ENCODE measurements at places on chromosomes 2 and 18.

DNA sequence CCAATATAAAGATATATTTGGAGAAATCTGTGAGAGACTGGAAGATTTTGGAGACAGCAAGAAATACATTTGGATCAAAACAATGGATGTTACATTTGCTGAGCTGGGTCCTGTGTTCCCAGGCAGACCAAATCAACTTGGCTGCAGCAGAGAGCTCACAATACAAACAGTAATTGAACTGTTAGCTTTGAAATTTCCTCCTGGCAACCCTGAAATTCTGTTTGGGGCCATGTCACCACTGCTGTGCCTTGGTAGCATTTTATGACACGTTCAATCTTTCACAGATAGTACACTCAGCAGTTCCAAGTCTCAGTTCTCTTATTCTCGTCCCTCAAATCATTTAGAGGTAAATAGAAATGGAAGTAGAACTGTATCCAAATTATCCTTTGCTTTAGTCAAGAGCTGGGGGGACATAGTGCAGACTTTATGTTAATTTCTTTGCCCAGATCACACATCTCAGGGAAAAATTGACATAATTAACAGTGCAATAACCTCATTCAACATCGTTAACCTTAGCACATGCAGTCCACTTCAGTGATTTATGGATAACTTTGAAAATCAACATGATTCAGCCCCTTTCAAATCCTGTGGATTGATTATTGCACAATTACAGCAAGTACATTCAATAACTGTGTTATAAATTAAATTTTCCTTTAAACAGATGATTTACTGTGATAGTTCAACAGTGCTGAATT lies 277.4 kb upstream of the MC4R start:
- DNase-seq, result no peak

GRCh38 chr2:88824951-88825350 lies 133.5 kb downstream of the RPIA start:
- DNase-seq, result no peak

DNA sequence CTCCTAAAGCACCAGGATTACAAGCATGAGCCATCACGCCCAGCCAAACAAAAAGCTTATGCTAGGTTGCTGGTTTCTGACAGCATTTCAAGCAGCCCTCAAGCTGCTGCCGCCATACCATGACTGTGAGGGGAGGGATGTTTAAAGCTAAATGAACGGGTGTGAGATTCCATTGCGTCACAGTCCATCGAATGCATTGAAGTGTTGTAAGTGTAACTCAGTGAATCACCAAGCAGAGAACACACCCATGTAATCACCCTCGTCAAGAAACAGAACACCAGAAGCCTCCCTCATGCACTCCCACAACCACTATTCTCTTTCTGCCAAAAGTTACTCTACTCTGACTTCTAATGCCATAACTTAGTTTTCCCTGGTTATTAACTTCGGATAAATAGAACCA lies 32.8 kb upstream of the MC5R start:
- DNase-seq, result no peak

- DNase-seq, result no peak
Observed at GRCh38 chr2:152532241-152532640, 185.0 kb downstream of the PRPF40A start.

DNA sequence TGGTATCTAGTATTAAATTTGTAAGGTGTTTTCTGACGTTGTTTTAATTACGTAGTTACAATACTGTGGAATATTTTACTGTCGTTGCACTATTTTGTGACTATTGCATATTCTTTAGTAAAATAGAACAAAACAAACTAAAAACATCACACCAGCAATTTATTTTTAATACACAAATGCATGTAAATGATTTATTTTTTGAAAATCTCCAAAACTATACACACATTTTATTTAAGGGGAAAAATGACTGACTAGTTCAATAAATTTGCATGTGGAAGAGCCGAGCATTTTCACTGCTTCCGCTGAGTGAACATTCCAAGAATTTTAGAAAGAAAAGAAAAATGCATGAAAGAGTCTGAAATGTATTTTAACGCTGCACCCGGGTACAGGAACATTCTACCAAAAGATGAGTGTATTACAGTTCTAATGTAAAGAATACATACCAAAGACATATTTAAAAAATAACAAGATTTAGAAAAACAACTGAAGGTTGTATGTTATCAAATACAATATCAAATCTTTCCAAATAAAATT lies 257.7 kb downstream of the MEIS1 start:
- no peak for DNase-seq

DNA sequence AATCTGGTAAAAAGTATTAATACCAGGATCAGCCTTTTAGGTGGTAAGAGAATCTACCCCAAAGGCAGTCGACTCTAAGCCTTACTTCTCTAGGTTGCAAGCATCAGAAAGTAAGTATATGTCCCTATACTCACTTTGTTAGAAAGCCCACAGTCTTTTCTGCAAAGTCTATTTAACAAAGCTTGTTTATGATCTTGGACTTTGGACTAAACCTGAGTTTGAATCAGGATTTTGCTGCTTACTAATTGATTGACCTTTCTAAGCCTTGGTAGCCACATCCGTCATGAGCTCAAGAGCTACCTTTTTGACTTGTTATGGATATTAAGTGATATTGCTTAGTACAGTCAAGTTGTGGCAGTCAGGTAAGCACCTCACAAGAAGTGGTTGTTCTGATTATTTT lies 18.4 kb downstream of the FMNL2 start:
- DNase-seq, result no peak

DNA sequence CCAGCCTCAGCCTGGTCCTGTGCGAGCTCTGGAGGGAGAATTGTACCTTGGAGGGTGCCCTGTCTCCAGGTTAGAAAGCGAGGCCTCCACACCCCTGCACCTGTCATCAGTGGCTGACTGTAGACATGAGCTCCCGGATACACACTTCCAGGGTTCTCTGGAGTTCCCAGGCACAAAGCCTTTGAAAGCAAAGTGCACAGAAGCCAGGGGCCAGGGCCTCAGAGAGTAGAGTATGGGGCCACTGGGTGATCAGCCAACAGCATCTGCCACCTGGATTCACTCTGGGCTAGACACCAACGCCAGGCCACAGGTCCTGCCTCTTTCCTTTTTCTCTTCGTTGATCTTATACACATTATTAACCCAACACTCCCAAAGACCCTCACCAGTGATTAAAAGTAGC lies 239.4 kb upstream of the HDAC4 start:
- DNase-seq, result no peak

DNA sequence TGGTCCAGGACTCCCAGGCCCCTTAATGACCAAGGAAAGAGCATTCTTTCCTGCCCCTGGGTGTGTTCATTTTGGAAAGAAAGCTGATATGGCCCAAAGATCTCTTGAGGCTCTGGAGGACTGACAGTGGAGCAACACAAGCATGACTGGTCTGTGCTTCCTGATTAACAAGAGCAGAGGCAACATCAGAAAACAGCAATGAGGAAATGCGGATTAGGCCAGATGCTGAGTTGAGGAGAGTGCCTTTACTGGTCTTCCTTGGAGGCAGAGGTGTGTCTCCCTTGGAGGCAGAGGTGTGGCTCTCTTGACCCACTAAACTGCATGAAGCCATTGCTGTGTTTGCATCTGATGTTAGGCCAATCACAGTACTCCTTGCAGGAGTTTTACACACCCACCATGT lies 19.9 kb downstream of the IL36B start:
- DNase-seq, result no peak

DNA sequence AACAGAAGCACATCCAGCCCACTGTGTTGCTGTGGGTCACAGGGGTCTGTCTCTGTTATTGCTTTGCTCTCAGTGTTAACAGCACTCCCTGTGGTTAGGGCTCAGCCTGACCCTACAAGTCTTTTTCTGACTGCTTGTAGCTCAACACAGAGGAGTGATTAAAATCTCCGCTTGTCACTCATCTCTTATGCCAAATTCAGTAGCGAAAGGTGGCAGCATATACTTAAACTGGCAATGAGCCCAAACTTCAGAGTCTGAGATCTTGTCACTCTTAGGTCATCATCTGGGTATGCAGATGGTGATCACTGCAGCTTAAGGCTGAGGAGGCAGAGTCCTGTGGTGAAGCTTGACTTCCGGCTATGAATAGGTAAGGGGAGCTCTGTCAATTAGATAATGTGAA lies 63.3 kb upstream of the CSRNP3 start:
- DNase-seq, result no peak

GRCh38 chr2:230498506-230499107 lies 82.6 kb downstream of the SP100 start:
- DNase-seq, result no peak

DNA sequence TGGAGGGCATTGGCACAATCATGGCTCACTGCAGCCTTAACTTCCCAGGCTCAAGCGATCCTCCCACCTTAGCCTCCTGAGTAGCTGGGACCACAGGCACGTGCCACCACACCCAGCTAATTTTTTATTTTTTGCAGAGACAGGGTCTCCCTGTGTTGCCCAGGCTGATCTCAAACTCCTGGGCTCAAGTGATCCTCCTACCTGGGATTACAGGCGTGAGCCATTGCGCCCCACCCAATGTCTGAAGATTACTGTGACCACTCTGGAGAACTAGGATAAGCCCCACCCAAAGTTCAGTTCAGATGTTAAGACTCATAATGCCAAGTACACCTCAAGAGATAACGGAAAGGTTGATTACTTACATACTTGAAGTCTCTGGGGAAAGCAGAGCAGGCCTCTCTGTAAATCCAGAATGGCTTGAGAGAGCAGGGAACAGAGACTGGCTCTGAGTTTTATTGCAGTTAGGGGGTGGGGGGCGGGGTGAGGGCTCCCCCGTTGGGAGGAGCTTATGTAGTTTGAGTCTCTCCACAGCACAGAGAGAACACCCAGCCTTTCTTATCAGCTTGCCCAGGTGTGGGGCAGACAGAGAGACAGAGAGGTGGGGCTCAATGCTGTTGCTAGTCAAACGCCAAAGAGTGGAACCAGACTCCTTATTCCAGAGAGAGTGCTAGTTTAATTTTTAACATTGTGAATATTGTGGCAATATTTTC lies 26.5 kb upstream of the ERICH2 start:
- no peak for DNase-seq

GRCh38 chr18:37361335-37362157 lies 204.1 kb downstream of the CELF4 start:
- DNase-seq, result no peak

- no peak for DNase-seq
Observed at GRCh38 chr2:107437265-107437664, 389.4 kb upstream of the RGPD4 start.

DNA sequence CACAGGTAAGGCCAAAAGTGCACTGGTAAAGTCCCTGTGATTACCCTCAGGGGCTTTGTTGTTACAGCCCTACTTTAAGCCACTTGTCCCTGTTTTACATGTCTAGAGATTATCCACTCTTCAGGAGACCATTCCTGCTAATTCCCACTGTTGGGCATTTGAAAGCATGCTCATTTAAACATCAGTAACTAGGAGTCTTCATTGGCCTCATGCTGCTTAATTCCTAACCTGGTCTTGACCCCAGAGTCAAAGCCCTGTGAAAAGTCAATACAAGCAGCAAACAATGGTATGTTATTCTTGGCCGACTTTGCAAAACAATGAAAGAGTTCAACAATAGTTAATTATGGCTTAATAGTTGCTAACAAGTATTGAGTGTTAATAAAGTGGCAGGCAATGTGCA lies 23.2 kb downstream of the AFF3 start:
- DNase-seq, result no peak

DNA sequence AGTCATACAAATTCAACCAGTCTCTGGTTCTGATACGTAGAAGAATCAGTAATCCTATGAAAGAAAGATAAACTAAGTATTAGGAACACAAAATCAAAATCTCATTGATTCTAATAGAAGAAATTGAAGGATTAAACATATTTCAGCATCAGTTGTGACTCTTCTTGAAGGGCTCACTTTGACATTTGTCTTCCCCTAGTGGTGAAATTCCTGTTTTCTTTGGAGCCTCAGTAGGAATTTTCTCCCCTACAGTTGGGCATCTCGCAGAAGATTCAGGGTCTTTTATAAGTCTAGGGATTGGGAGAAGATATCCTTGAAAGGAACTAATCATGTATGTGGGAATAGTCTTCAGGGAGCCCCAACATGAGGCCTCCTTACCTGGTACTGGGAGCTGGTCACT lies 2.8 kb upstream of the CRYGB start:
- no peak for DNase-seq

- no peak for DNase-seq
Observed at GRCh38 chr2:98935777-98936352, at the start of gene CRACDL. CRACDL (minus strand) TSS chr2:98936225; CDS start chr2:98846800, 89,425 bp downstream.

- no peak for DNase-seq
Observed at GRCh38 chr2:96541398-96542152, 5.0 kb downstream of the ARID5A start.

GRCh38 chr2:238159661-238160205 lies 963 bp downstream of the ERFE start:
- no peak for DNase-seq

DNA sequence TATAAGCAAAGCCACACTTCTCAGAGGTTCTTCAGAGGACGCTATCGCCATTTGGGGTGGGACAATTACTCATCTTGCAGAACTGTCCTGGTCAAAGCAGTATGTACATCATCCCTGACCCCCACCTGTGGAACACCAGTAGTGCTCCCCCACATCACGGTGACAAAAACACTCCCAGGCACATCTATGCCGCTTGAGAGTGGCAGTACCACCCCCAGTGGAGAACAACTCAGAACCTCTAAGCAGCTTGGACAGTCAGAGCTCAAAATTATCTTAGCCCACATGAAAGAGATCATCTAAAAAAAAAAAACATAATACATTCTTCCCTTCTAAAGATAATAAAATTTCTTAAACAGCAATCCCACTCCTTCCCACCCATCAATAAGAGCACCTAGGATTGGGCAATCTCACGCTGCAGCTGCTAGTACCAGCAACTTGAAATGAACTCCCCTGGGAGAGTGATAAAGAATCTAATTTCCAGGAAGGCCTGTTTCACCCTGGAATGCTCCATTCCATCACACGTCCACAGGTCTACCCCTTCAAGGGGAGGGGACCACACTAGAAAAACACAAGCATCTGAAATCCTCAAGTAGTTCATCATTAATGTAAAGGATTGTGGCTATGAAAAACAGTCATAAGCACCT lies 31.7 kb downstream of the LRP2 start:
- DNase-seq, result no peak

DNA sequence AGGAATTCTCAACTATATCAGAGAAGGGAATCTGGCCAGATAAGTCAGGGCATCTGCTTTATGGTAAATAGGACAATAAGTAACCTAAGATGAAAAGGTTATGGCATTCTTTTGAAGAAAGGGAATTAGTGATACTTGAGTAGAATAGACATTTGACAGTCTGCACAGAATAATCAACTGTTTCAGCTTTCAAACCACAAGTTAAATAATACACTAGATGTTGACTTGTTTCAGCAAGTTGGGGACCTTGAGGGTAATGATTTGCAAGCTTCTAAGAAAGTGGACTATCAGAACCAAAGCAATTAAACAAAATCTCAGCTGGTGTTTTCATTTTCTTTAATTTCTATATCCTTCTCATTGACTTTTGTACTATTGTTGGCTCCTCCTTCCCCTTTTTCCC lies 54.5 kb downstream of the SLC39A10 start:
- no peak for DNase-seq

GRCh38 chr2:101419096-101419663 lies 31.9 kb upstream of the CREG2 start:
- DNase-seq, result no peak

- no peak for DNase-seq
Observed at GRCh38 chr18:58859907-58860306, 4.8 kb upstream of the ZNF532 start.

Data from right renal pelvis (tissue), 4 donors.